Thyroid gland (tissue), 4 donors: ENCODE measurements at places on chromosomes 1 and 21. TPM values are rescaled to one million over a fixed set of nuclear protein-coding genes. Genes with fewer than 3 reads are reported as not detected.

The AMY1C gene
- 24.6 TPM for total RNA-seq

The BTBD8 gene
- total RNA-seq = 11.0 TPM

The NBPF6 gene
- total RNA-seq = not detected

The NADK gene
- total RNA-seq = 77.5 TPM

The APCS gene
- not detected for total RNA-seq

The C8B gene
- not detected for total RNA-seq

The AKT3 gene
- 84.1 TPM for total RNA-seq

The OTUD7B gene
- total RNA-seq = 23.6 TPM

GRCh38 chr1:105636052-105636451 is 1420.4 kb upstream of the PRMT6 start:
- no peaks in the 10 kb centered on the region for H3K27me3 ChIP-seq
- no peak overlapping the region for H3K27ac ChIP-seq
- H3K4me3 ChIP-seq = no peak overlapping the region

GRCh38 chr1:78919150-78919549 is 87.4 kb downstream of the ADGRL4 start:
- H3K27me3 ChIP-seq = no peaks in the 10 kb centered on the region
- H3K4me3 ChIP-seq = no peak overlapping the region
- no peaks in the 10 kb centered on the region for H3K4me1 ChIP-seq
- H3K36me3 ChIP-seq = no peaks in the 10 kb centered on the region

DNA sequence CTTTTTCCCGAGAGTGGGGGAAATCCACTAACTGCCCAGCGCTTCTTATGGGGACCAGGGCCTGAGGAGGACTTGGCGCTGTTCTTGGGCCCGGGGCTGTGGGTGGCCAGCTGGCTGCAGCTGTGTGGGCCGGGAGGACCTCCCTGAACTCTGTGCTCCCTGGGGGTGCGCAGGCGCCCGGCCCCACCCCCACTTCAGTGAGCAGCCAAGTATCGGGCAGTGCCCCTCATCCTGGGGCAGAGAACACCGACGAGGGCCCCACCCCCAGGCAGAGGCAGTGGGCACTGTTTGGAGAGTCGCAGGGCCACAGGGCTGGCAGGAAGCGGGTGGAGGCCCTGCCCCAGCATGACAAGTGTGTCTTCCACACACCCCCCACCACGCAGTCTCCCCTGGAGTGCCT is 32.5 kb upstream of the SLC19A1 start:
- H3K27ac ChIP-seq = peak overlapping the region; percentile 55

DNA sequence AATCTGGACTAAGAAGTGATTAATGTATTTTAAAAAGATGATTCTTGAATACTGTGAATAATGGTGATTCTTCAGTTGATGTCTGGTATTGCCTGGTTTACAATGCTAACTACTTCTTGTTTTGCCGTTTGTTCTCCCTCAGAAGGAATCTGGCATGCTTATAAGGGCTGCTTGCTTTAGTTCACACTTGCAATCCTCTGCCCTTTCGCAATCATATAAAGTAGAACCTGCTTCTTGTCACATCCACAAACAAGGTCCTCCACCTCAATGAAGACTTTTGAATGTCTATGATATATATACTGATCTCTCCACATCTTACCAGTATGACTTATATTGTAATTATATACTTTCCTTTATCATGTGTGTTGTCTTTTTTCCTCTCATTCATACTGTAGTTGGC is 92.6 kb downstream of the ADGRL4 start:
- no peaks in the 10 kb centered on the region for H3K27me3 ChIP-seq
- H3K4me3 ChIP-seq = no peak overlapping the region
- H3K4me1 ChIP-seq = no peaks in the 10 kb centered on the region

DNA sequence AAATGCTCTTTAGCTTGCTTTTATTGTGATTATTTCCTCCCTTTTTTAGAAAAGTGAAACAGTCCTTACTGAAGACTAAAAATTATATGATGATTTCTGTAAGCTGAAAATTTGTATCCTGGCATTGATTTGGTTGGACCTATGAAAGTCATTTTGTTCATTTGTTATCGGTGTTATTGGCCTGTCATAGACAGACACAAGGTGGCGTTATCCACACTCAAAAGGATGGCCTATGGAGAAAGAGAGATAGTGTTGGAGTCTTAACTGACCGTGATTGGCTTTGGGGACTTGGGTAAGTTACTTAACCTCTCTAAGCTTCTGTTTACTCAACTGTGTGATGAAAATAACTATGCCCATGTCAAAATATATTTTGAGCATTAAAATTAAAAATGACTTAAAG is 203.6 kb upstream of the CHODL start:
- no peaks in the 10 kb centered on the region for H3K4me1 ChIP-seq
- no peak for DNase-seq
- no peaks in the 10 kb centered on the region for H3K36me3 ChIP-seq

DNA sequence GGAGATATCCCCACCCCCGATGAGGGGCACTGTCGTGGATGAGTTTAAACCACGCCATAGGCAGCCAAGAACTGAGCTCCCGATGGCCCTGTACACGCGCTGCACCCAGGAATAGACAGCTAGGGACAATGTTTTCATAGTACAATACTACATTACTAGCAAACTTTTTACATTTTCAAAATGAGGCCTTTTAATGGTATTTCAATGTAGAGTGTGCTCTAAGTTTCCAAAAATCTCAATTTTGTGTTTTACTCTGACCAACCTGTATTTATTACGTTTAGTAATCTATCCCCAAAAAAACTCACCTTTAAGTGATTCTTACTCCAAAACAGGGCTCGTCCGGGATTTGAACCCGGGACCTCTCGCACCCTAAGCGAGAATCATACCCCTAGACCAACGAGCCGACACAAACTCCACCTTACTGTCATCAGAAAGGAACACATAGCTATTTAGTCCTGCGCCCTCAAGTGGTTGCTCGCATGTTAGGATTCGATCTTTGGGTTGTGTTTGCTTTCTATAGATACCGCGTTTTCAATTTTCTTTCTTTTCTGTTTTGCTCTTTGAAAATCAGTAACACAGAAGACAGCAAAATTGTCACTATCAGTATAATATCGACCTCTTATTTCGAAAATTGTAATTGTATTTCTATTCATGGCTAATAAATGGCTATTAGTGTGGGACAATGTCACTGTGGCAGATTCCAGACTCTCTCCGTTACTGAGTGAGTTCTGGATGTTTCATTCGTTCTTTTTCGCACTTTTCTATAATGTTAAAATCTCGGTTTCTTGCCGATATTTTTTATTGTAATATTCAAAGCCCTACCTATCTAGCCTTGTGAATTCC is 6.4 kb upstream of the MPZL1 start:
- peak overlapping the region; percentile 82 for H3K27ac ChIP-seq
- peak overlapping the region; percentile 69 for H3K4me3 ChIP-seq
- DNase-seq = peak; percentile 82
- peaks cover 11% of the 10 kb centered on the region for H3K4me1 ChIP-seq
- H3K36me3 ChIP-seq = no peaks in the 10 kb centered on the region

GRCh38 chr1:113283914-113284313 is 106.4 kb upstream of the MAGI3 start:
- H3K4me3 ChIP-seq = no peak overlapping the region
- no peaks in the 10 kb centered on the region for H3K27me3 ChIP-seq
- DNase-seq = peak; percentile 56
- peak overlapping the region; percentile 84 for H3K27ac ChIP-seq
- no peaks in the 10 kb centered on the region for H3K36me3 ChIP-seq
- peaks cover 35% of the 10 kb centered on the region for H3K4me1 ChIP-seq

DNA sequence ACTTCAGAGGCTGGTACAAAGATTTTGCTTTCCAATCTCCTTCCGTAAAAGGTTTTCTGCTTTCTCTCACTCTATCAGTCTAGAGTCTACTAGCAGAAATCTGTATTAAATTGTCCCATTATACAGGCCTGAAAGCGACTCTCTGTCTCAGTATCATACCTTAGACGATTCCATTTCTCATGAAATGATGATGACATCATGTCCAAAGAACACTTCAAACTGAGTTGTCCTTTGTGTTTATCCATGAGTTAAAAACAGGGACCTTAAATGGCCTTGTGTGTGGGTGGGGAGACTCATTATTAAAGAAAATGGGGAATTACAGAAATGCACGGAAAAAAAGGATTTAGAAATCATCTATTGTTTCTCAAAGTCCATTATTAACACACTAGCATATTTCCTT is 21.0 kb upstream of the SLC44A3 start:
- H3K4me1 ChIP-seq = peaks cover 46% of the 10 kb centered on the region
- H3K36me3 ChIP-seq = no peaks in the 10 kb centered on the region
- no peaks in the 10 kb centered on the region for H3K27me3 ChIP-seq
- DNase-seq = no peak
- peak overlapping the region; percentile 53 for H3K27ac ChIP-seq
- H3K4me3 ChIP-seq = no peak overlapping the region

GRCh38 chr1:192201303-192201702 is 43.0 kb downstream of the RGS18 start:
- H3K27ac ChIP-seq = no peak overlapping the region
- no peaks in the 10 kb centered on the region for H3K4me1 ChIP-seq
- no peak overlapping the region for H3K4me3 ChIP-seq
- H3K27me3 ChIP-seq = no peaks in the 10 kb centered on the region
- no peak for DNase-seq

DNA sequence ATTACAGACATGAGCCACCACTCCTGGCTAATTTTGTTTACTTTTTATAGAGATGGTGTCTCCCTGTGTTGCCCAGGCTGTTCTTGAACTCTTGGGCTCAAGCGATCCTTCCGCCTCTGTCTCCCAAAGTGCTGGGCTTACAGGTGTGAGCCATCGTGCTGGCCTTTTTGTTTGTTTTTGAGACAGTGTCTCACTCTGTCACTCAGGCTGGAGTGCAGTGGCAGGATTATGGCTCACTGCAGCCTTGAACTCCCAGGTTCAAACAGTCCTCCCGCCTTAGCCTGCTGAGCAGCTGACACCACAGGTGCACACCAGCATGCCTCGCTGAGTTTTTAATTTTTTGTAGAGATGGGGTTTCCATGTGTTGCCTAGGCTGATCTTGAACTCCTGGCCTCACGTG is 49.1 kb downstream of the ADARB1 start:
- no peak overlapping the region for H3K4me3 ChIP-seq
- no peak overlapping the region for H3K27ac ChIP-seq

GRCh38 chr1:235266325-235266724 is 61.7 kb downstream of the ARID4B start:
- peaks cover 30% of the 10 kb centered on the region for H3K4me1 ChIP-seq
- no peak for DNase-seq
- H3K27me3 ChIP-seq = no peaks in the 10 kb centered on the region
- no peaks in the 10 kb centered on the region for H3K36me3 ChIP-seq
- no peak overlapping the region for H3K4me3 ChIP-seq
- H3K27ac ChIP-seq = no peak overlapping the region

GRCh38 chr1:24688621-24689195 is 45.6 kb downstream of the SRRM1 start:
- no peaks in the 10 kb centered on the region for H3K36me3 ChIP-seq
- no peak overlapping the region for H3K27ac ChIP-seq
- no peak overlapping the region for H3K4me3 ChIP-seq
- peak; percentile 68 for DNase-seq

DNA sequence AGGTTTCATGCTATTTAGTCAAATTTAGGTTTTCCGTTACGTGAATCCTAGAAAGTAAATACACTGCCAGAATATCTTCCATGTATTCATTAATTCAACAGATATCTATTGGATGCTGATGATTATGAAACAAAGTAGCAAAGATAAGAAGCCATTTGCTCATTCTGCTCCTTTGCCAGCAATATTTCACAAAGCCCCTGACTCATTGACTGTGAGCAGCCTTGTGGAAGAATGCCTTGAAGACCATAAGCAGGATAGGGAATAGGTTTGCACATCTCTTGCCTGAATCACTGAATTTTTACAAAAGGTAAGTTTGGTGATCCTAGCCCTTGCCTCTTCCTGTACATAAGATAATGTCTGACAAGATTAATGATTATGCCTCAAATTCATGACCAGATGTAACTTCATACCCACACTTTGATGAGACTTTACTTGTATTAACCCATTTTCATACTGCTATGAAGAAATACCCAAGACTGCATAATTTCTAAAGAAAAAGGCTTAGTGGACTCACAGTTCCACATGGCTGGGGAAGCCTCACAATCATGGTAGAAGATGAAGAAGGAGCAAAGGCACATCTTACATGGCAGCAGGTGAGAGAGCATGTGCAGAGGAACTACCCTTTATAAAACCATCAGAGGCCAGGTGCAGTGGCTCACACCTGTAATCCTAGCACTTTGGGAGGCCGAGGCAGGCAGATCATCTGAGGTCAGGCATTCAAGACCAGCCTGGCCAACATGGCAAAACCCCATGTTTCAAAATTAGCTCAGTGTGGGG is 1.6 kb upstream of the PIGK start:
- H3K4me3 ChIP-seq = no peak overlapping the region
- H3K27me3 ChIP-seq = no peaks in the 10 kb centered on the region
- peaks cover 6% of the 10 kb centered on the region for H3K4me1 ChIP-seq
- no peaks in the 10 kb centered on the region for H3K36me3 ChIP-seq

GRCh38 chr1:175338387-175339135 is 146.0 kb upstream of the KIAA0040 start:
- no peak overlapping the region for H3K27ac ChIP-seq
- DNase-seq = peak; percentile 6
- no peaks in the 10 kb centered on the region for H3K36me3 ChIP-seq
- no peaks in the 10 kb centered on the region for H3K27me3 ChIP-seq
- no peaks in the 10 kb centered on the region for H3K4me1 ChIP-seq
- H3K4me3 ChIP-seq = no peak overlapping the region

GRCh38 chr1:29554208-29554778 is 318.0 kb downstream of the PTPRU start:
- H3K27me3 ChIP-seq = no peaks in the 10 kb centered on the region
- no peak overlapping the region for H3K27ac ChIP-seq
- H3K36me3 ChIP-seq = no peaks in the 10 kb centered on the region
- no peak for DNase-seq
- no peak overlapping the region for H3K4me3 ChIP-seq
- no peaks in the 10 kb centered on the region for H3K4me1 ChIP-seq

DNA sequence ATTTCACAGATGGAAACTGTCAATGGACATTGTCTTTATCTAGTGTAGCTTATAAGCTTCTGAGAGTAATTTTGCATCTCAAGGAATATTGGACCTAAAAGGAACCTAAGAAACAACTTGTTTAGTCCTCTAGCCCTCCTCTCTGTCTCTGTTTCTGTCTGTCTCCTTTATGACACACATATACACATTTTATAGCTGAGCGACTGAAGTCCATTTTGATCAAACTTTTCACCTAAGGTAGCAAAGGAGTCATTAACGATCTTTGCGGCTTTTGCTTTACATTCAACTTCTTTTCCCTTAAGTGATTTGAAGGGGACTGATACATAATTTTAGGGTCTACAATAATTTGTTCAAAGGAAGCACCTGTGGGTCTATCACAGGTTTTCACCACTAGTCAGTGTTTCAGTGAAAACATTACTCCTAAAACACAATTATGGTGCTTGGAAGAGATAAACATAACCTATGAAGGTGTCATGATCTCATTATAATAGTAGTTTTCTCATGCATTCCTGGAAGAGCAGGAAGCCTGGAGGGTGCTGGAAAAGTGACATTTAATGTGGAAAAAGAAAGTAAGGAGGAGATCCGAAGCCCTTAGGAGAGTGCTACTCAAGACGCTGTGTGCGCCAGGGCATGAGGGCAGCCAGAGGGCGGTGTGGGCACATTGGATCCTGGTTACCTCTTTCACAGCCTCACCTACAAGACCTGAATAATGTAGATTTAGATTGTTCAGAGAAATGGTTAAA is 248.6 kb downstream of the DNM3 start:
- H3K36me3 ChIP-seq = no peaks in the 10 kb centered on the region
- no peak overlapping the region for H3K4me3 ChIP-seq
- no peaks in the 10 kb centered on the region for H3K27me3 ChIP-seq
- H3K27ac ChIP-seq = no peak overlapping the region
- peak; percentile 84 for DNase-seq
- no peaks in the 10 kb centered on the region for H3K4me1 ChIP-seq

- peak; percentile 90 for DNase-seq
- peaks cover 5% of the 10 kb centered on the region for H3K4me1 ChIP-seq
- H3K4me3 ChIP-seq = no peak overlapping the region
- H3K27ac ChIP-seq = no peak overlapping the region
Observed at GRCh38 chr1:175221557-175222175, 29.1 kb upstream of the KIAA0040 start.

GRCh38 chr1:119329541-119330461 is 38.8 kb upstream of the HAO2 start:
- peaks cover 6% of the 10 kb centered on the region for H3K4me1 ChIP-seq
- no peak for DNase-seq
